Stimulated activated CD8-positive, alpha-beta memory T cell treated with anti-CD3 and anti-CD28 coated beads, Interleukin-4, amount 100 ng/mL, for 1 hour (primary cell): ENCODE measurements at places on chromosomes 1 and 21.

DNA sequence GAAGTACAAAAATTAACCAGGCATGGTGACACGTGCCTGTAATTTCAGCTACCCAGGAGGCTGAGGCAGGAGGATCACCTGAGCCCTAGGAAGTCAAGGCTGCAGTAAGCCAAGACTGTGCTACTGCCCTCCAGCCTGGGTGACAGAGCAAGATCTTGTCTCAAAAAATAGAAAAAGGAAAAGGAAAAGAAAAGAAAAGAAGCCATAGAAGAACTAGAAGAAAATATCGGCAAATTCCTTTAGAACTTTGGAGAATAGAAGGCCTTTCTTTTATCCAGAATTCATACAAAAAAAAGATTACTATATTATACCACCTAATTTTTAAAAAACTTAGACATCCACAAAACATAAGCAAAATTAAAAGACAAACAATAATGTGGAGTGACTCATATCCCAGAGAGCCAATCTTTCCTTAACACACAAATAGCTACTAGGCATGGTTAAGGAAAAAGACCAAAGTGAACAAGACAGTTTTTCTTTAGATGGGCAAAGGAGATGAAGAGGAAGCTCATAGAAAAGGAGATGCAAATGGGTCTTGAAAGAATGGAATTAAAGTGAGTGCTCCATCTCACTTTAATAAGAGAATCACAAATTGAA, 251.1 kb upstream of the IRF2BP2 start:
- DNase-seq = no peak

DNA sequence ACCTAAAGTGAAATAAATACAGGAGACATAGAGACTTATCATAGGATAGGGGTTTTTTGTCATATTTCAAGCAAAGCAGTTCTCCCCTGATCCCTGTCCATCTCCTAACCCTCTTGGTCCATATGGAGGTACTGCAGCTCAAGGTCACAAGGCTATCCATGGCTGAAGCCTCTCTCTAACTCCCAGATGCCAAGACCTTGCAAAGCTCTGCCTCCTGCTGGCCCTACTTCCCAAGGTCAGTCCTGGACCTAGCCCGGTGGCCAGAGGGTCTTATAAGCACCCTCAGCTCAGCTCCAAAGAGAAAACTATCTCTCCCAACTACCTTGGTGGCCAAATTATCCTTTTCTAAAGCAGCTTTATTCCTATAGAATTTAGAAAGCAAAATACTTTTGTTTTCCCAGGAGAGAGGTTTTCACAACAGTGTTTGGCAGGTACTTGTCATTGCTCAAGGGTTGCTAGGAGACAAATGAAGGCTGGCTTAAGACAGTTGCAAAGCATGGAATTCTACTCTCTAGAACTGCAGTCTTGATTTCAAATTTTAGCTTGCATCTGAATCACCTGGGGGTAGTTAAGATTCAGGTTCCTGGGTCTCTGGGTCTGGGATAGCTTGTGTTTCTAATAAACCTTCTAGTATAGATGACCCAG, 121.5 kb downstream of the XCL2 start:
- no peak for DNase-seq

- no peak for DNase-seq
Measured at GRCh38 chr1:36085126-36085525, 1.2 kb downstream of the TEKT2 start.

GRCh38 chr1:244727871-244728474, 75.0 kb downstream of the DESI2 start:
- no peak for DNase-seq

GRCh38 chr1:211843018-211843417, 12.5 kb upstream of the LPGAT1 start:
- DNase-seq = no peak

DNA sequence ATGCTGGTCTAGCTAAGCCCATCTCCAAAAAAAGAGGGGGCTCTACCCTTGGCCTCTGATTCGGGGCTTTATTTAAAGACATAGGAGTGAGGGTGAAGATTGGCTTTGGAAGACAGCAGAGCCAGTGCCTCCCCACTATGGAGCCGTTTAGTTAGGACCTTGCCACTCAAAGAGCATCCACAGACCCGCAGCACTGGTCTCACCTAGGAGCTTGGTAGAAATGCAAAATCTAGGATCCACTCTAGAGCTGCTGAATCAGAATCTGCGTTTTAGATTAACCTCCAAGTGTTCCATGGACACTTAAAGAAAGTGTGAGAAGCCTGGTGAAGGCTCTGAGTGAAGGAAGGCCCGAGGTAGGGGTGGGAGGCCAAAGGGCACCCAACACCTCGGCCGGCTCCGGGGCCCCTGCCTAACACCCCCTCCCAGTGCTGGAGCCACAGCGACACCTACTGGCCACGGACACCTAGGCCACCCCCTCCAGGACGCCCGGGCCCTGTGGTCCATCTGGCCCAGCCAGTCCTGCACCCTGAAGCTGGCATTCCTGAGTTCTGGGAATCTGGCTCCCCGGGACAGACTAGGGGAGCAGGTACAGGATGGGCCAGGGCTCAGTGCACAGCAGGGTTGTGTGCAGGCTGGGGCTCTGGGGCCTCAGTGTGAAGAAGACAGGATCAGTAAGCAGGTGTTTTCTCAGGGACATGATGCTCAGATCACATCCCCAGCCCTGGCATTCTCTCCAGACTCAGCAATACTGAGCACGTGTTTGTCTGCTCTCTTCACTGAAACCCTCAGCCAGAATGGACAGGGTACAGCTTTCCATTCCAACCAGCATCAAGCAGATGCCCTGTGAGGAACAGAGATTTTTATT, 79.2 kb downstream of the TMEM53 start:
- peak; percentile 63 for DNase-seq

- no peak for DNase-seq
Measured at GRCh38 chr21:36847189-36847588, 119.3 kb downstream of the HLCS start.

GRCh38 chr1:246779561-246780175, 55.5 kb downstream of the SCCPDH start:
- DNase-seq = no peak

- DNase-seq = no peak
Measured at GRCh38 chr1:50959303-50959912, 659 bp downstream of the FAF1 start.

DNA sequence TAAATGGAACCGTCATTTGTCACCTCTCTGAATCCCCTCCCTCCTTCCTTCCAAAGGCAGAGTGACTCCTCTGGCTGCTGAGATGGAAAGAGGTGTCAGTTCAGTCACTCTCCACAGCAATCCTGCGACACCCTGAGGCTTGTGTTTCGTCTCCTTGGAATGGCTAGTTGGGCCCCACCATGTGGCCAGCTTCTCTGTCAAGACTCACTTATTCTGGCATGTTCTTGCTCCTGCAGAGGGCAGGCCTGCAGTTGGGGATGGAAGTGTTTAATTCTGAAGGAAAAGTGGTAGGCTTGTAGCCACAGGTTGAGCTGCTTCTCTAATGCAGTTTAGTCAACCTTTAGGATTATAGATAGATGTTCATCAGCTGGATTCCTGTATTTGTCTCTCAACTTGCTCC, 149.6 kb downstream of the LMO4 start:
- no peak for DNase-seq

DNA sequence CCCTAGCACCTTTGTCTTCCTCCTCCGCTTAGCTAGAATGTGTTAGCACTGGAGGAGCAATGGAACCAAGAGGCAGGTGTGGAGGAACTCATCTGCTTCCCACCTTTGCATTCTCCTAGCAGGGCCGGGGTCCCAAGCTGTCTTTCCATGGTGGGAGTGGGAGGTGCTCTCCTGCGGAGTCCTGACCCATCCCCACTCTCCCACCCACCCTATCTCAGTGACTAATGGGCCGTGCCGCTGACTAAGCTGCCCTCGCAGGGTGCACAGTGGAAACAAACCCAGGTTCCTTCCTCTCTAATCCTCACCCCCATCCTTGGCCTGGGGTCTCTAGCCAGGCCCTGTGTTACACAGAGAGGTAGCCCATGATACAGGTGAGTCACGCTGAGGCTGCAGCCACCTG, 177.5 kb downstream of the HIVEP3 start:
- no peak for DNase-seq

GRCh38 chr1:46479744-46480350, 9.8 kb upstream of the DMBX1 start:
- no peak for DNase-seq

- no peak for DNase-seq
Measured at GRCh38 chr1:52263153-52263910, 102.7 kb downstream of the CC2D1B start.

GRCh38 chr1:82094136-82094535, 293.4 kb downstream of the ADGRL2 start:
- DNase-seq = no peak

DNA sequence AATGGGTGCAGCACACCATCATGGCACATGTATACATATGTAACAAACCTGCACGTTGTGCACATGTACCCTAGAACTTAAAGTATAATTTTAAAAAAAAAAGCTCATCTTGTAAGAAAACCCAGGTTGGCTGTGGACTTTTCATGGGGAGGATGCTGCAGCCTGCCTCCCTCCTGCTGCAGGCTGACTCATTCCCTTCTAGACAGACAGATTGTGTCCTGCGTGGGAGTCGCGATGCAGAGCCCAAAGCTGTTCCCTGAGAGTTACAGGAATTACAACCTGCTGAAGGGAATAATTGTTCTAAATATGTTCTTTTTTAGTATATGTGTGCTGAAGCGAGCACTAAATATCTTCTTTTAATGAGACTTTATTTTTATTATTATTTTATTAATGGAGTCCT, 93.2 kb downstream of the TBX19 start:
- no peak for DNase-seq

DNA sequence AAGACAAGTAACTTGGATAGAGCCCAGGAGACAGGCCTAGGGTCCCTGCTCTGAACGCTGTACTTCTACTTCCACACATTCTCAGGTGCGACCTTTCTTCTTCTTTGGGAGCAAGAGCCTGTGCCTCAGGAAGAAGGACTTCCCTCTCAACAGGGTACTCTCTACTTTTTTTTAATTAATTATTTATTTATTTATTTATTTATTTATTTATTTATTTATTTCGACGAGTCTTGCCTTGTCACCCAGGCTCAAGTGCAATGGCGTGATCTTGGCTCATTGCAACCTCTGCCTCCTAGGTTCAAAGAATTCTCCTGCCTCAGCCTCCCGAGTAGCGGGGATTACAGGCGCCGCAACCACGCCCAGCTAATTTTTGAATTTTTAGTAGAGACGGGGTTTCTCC, 361.6 kb downstream of the FAM72C start:
- DNase-seq = no peak

- DNase-seq = no peak
Measured at GRCh38 chr1:63122079-63122478, 200.3 kb upstream of the FOXD3 start.

- no peak for DNase-seq
Measured at GRCh38 chr1:85225624-85226380, 25.0 kb upstream of the SYDE2 start.

DNA sequence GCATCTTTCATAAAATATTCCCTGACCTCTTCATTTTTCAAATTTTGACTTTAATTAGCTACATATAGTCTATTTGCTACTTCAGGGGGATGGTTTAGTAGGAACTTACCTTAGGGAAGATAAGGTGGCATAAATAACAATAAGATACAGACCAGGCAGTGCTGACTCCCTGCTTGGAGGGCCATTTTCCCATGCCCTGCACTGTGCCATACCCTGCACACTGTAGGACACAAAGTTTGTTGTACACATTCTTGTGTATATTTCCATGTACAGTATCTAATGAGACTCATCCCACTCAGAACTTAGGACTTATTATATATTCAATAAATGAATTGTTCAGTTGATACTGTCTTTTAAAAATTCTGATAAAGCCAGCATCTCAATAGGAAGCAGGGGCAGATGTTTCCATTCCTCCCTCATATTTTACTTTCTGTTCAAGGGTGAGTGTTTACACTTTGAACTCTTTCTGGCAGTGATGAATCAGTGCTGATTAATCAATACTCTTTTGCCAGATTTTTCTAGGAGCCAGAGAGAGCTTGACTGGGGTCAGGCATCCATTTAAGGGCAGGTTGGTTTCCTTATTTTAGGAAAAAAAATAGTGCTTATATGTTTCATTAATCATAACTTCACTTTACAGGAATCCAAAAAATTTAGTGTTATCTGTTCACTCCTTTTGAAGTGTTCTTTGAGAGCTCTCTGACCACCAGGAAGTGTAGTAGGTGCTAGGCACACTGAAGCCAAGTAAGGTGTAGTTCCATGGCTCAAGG, 30.6 kb downstream of the MPZL1 start:
- no peak for DNase-seq
